ENCODE measurements at places on chromosomes 1 and 21.

GRCh38 chr21:21114461-21114860, 116.3 kb downstream of the NCAM2 start:
- no peak for DNase-seq

DNA sequence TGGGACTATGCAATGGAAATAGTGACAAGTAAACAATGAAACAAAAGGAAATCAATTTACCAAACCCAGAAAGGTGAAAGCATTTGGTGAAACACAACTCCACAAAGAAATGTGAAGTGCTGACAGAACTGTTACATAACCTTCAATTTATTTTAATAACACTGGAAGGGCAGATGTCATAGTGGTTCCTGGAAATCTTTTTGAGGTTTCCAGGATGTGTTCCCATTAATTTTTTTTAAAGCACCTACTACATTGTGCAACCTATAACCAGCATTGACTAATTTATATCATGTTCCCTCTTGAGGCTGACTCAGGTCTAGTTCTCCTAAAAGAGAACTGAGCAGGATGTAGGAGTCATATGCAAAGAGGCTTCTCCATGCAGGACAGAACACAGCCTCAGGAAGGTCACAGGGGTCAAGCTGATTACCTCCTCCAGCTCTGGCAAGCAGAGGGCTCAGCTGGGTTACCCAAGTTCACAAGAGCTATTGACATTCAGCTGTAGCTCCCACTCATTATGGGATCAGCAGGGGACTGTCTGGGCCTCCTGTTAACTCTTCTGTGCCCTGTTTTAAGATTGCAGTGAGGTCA, 157.1 kb upstream of the NRIP1 start:
- peak; percentile 6 for DNase-seq

DNA sequence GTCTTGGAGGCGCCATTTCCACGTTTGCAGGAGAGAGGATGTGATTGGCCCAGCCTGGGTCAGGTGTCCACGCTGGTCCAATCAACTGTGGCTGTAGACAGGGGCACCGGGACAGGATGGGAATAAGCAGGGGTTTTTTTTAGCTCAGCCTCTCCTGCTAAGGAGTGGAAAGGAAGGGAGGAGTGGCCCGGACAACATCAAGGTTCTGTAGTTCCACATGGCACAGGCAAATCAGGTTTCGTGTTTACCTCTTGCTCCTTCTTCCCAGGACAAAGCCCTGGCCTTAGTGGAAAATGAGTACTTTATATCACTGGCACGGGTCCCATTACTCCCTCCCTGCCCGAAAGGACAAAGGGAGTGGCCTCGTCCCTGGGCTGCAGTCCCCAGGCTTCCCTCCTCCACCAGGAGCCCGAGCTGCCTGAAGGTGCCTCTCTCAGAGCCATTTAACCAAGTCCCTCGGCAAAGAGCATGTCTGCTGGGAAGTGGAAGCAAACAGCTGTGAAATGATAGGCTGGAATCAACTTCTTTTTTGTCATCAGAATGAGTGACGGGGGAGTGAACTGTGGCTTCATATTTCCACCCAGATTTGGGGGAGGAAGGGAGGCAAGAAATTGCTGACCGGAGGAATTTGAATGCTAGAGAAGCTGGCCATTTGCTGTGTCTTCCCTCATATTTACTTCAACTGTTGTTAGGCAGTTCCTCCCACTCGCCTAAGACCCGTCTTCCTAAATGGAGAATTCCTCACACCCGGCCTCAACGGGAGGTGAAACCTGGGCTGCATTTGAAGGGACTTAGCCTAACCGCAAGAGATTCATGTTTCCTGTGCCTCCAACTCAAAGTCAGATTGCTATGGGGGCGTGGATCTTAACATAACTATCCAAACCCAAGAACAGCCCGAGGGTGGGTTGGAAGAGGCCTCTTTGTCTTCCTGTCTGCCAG, 84.9 kb upstream of the SLC44A3 start:
- no peak for DNase-seq

DNA sequence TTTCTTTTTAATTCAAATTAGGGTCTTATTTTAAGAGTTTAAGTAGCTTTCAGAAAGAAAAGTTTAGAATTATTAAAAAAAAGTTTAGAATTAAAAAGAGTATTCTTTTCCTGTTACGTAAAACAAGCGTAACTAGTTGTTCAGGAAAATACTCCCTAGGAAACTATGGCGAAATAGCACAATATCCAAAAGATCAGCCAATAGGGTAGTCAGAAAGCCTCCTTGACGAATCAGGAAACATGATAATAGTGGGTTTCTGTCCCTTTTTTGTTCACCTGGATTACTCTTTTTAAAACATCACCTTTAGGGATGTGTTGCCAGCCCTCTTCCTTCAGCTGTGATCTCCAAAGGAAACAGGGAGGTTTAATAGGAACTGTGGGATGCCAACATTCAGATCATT, 25.2 kb downstream of the S1PR1 start:
- no peak for DNase-seq

GRCh38 chr21:46377789-46378188, 53.8 kb downstream of the PCNT start:
- no peak for DNase-seq

- DNase-seq = no peak
These were observed 1.0 kb downstream of the ST6GALNAC5 start for GRCh38 chr1:76868154-76868882.

- DNase-seq = no peak
These were observed 16.4 kb upstream of the C4BPB start for GRCh38 chr1:207072233-207072632.

DNA sequence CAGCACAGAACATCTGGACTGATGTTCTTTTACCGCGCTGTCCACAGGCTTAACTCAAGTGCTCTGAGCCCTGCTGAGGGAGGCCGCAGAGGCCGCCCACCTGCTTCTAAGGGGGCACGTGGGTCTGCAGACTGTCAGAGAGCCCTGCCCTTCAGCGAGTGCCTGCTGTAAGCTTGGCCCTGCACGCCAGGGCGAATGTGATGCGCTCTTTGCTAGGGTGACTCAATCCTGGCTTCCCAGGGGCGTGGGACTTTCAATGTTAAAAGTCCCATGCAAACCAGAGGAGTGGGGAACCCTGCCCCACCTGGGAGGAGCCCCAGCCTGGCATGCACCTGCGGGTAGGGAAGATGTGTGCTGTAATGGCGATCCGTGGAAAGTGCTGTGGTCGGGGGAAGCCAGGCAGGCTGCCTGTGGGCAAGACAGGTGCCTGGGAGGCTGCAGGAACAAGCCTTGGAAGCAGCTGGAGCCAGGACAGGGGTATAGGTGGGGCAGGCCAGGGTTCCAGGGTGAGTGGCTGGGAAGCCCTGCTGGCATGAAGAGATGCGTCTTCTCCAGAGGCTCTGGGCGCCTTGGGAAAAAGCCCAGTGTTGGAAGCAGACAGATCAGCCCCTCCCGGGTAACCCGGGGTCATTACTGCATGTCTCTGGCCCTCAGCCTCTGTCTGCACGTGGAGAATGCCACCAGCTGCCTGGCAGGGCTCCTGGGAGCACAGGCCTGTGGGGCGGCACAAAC, 594 bp upstream of the PANK4 start:
- no peak for DNase-seq

DNA sequence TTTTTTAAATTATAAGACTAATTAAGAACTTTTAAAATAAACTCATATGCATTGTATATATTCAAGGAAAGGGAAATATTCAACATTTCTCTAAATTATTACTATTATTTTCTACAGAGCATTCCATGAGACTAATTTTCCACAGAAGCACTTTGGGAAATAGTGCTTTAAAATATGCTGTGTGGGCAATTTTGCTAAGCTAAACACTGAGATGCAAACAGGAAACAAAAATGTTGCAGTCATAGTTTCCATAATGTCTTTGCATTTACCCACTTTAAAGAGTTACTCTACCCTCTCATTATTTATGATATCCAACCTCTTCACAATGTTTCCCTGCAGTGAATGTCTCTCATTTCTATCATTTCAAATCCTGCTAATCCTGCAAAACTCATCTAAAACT, 269.6 kb upstream of the BEND5 start:
- DNase-seq = no peak

DNA sequence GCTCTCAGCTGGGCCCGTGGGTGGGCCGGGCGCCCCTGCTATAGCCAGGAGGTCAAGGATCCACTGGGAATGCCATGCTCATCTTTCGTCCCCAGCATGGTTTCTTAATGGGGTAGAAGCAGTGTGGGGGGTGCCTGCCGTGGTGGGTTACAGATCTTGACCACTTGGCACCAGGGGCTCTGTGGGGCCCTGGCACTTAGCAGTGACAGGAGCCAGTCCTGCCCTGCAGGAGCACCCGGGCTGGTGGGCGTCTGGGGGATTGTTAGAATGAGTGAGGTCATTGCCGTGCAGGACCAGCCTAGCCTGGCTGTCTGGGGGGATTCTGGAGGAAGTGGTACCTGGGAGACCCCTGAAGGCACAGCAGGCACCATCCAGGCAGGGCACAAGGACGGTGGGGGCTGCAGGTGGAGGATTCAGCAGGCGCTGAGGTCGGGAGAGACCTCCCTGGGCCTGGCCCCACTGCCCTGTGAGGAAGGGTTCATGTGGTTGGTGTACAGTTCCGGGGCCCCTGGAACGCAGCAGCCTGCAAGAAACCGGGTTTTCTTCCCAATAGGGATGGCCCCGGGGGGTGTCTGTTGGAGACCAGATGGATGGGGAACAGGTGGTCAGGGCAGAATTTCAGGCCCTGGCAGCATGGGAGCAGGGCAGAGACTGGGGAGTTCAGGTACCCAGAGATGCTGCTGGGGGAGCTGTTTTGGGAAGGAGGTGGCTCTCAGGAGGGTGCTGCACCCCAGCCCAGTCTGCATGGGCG, 4.8 kb downstream of the AIRE start:
- no peak for DNase-seq

DNA sequence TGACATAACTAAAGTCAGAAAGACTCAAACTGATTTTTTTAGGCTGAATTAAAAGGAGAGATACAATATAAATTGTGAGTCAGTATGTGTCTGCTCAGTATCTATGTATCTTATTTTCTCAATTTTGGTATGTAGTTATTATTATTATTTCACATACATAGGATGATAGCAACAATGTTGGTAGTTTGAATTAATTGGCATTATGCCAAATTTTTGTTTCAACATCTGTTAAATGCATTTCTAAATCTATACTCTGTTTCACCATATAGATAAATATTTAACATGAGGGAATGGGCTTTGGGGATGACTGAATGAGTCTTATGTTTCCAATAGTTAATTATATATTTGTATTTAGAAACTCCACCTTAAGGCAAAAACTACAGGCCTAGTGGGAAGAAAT, 12.6 kb upstream of the HMCN1 start:
- DNase-seq = no peak

DNA sequence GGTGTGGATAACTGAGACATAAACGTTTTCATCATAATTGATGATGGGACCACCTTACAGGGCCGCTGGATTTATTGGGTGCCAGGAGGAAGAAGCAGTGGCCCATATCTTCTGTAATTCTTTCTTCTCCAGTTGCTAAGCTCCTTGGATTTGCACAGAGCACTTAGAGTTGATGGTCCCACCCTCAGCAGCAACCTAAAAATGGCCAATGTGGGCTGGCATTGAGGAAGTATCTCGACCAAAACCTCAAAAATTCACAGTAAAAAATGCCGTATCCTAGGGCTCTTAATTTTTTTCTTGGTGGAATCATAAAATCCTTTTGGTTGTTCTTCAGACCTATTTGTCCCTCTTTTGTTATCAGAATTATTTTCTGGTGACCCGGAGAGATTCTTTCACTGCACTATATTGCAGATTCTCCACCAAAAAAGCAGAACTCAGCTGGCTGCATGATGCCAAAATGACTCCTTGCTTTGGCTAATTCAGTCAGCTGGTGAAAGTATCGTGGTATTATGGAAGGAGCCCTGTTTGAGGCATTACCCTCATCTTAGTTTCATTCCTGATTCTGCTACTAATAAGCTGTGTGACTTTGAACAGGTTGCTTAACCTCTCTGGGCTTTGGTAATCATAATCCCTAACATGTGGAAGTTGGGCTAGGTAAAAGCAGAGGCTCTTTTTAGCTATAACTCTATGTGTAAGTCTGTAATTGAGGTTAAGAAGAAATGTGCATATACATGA, 27.6 kb downstream of the KIRREL1 start:
- no peak for DNase-seq

GRCh38 chr1:23403038-23403336, 21.6 kb downstream of the TCEA3 start:
- DNase-seq = peak; percentile 58

GRCh38 chr1:201214461-201214860, 23.8 kb downstream of the IGFN1 start:
- no peak for DNase-seq

DNA sequence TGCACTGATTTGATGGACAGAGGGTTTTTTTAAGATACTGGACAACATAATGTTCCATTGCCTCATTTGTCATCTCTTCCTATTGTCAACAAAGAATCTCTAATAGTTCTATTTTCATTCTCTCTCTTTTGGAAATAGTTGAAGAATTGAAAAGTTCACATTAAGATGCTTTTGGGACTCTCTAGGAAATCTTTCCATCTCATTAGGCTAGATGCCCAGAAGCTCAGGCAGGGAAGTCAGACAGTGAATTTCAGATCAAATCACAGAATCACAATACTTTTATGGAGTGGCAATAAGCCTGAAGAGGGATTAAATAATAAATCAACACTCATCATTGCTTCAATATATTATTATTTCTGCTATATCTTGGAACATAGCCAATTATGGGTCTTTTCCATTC, 29.2 kb downstream of the NEGR1 start:
- no peak for DNase-seq

DNA sequence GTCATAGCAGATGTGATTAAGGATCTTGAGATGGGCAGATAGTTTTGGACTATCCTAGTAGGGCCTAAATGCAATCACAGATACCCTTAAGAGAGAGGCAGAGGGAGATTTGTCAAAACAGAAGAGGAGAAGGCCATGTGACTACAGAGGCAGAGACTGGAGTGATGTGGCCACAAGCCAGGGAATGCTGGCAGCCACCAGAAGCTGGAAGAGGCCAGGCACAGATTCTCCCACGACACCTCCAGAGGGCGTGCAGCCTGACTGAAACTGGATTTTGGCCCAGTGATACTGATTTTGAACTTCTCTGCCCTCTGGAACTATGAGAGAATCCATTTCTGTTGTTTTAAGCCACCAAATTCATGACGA, 52.1 kb upstream of the EPS8L3 start:
- no peak for DNase-seq

DNA sequence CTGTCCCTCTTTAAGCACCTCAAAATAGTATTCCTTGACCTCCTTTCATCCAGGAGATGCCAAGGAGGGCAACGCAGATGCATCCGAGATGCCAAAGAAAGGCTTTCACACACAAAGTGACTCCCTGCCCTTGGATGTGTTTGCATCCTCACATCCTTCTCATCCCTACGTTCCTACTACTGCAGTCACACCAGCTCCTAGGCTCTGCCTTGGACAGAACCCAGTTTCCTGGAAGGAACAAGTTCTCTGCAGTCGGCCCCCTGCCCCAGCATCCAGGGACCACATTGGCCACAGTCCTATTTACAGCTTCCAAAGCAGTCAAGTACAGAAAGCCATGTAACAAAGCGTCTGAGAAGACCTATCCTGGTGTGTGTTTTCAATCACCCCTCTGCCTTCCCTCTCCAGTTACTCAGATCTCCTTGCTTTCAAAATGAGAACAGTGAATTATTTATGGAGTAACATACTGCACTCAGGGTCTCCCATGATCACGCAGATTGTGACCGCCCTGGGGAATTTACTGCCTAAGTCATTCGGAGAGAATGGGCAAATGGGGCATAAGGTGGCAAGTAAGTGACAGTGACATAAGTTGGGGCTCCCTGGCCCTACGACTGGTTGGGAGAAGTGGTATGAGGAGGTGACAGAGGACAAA, 21.8 kb upstream of the SRP9 start:
- DNase-seq = no peak

All from Calu3 (cell line).